ENCODE measurements at places on chromosomes 13 and 19.

- DNase-seq = peak; percentile 74
Observed at GRCh38 chr19:54905803-54906511, at the start of gene NCR1. Gene NCR1, plus strand, starts transcription at chr19:54906148. Its CDS starts 40 bp downstream, at chr19:54906188.

DNA sequence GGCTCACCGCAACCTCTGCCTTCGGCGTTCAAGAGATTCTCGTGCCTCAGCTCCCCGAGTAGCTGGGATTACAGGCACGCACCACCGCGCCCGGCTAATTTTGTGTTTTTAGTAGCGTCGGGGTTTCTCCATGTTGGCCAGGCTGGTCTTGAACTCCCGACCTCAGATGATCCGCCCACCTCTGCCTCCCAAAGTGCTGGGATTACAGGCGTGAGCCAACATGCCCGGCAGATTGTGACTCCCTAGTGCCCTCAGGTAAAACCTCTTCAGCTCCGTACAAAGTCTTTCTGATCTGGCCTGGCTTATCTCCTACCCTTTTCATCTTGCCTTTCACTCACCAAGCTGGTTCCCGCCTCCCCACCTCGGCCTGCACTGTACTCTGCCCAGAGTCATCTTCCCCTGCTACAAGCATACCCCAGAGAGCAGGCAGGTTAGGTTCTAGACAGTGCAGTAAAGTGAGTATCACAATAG is 15.0 kb downstream of the BICRA start:
- DNase-seq = no peak

GRCh38 chr19:35069696-35070095 is 28.2 kb downstream of the HPN start:
- DNase-seq = peak; percentile 37

DNA sequence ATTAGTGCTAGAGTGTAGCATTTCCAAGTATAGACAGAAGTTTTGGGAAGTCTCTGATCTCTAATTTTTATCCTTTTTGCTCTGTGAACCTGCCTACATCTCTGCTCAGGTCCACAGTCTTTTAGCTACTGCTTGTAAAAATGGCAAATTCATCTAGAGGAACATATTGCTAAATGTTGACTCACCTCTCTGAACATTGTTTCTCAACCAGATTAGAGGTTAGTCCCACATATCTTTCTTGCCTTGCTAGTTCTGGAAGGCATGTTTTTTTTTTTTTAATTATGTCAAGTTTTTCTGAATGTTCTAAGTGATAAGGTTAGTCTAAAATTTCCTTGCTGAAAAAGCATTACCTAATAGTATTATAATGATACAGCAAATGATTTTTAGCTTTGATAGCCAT is 2889.6 kb upstream of the PCDH20 start:
- DNase-seq = no peak

- DNase-seq = no peak
Observed at GRCh38 chr19:50647879-50648615, 1.2 kb upstream of the C19orf81 start.

DNA sequence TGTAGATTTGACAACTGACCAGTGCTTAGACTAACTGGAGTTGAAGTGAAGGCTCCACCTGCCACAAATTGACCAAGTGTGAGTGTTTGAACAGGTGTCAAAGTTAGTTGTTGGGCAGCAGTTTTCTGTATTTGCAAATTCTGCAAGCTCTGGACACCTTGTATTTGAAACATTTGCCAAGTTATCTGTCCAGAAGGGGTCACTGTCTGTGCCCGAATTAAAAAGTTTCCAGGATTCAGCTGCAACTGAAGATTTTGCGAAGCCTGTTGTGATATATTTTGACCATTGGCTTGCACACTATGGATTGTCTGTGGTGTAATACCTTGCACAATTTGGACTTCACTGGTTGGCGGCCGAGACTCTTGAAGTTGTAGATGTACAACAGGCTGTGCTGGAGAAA is 1690.7 kb downstream of the SLITRK5 start:
- DNase-seq = peak; percentile 17

DNA sequence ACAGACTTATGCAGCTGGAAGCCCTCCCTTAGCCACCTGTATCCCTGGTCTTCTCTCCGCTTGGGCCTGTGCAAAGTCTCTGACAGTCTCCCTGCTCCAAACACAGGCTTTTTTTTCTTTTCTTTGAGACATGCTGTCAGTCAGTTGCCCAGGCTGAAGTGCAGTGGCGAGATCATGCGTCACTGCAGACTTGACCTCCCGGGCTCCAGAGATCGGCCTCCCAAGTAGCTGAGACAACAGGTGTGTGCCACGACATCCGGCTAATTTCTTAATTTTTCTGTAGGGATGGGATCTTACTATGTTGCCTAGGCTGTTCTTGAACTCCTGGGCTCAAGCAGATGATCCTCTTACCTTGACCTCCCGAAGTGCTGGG is 1.6 kb downstream of the MZF1 start:
- no peak for DNase-seq

GRCh38 chr13:91236182-91236581 is 111.3 kb upstream of the MIR17HG start:
- DNase-seq = no peak

DNA sequence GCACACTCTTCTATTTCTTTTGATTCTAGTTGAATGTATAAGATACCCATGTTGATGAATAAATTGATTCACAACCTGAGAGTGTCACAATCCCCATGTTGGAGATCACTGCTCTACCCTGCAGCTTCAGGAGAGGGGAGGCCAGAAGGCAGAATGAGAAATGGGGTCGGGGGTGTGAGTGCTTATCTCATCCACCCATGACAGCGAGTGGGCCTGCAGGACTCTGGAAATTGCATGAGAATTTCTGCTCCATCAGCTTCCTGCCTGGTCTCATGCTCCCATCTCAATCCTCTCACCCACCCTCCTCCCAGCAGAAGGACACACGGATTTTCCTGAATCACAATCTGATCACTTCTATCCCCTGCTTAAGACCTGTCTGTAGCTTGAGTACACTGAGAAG is 22.9 kb upstream of the IGFL1 start:
- no peak for DNase-seq

- DNase-seq = no peak
Observed at GRCh38 chr13:111614009-111614408, 293.6 kb downstream of the TEX29 start.

DNA sequence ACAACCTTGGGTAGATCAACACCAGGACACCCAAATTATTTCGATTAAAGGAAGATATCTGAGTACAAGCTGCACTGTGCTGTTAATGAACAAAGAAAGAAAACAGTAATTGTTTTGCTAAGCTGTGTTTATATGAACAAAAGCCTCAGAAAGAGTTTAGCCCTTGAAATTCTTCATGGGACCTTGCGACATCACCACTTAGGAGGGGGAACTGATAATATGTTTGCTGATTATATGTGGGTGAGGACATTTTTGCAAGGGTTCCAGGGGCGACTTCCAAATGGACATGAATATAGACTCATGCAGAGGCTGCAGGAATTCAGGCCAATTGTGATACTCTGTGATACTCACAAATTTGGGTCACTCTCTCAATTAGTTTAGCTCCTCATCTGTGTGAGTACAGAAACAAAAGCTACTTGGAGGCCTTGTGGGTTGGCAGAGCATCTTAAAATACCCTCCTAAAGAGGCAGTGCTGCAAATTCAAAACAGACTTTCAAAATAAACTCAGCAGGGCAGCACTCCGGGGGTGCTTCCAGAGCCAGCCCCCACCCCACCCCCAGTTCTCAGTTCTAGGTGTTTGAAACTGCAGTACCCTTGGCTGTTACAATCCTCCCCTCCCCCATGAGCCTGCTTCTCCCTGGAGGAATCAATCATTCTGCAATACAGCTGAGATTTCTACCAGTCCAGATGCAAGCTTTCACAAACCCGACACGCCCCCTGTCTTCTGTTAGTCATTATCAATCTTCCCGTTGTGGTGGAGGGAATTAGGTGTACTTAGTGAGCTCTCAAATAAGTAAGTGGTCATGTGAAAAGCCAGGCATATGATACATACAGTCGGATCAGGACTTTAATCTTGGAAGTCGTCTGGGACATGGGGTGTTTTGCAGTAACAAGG is 97.0 kb upstream of the MBNL2 start:
- no peak for DNase-seq

DNA sequence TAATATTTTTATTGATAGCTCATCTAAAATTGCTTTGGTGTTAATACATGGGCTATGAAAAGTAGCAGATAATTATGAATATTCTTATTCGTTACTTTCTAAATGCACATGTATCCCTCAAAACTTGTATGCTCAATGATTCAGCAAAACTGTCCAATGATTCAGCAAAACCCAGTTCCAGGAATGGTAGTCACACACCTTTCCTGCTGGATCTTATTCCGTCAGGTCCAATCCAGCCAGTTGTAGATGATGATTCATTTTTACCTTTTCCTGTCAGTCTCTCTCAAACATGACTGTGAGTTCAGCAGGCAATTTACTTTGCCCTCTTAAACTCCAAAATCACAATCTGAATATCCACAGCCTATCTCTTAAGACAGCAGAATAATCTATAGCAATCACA is 1082.6 kb downstream of the EFNB2 start:
- DNase-seq = no peak

- DNase-seq = peak; percentile 69
Observed at GRCh38 chr19:45468803-45469131, 971 bp downstream of the FOSB start.

GRCh38 chr13:23599083-23599925 is 29.1 kb downstream of the TNFRSF19 start:
- DNase-seq = no peak

- no peak for DNase-seq
Observed at GRCh38 chr13:21181671-21182070, 5.2 kb downstream of the MRPL57 start.

GRCh38 chr13:32316028-32316339 is 676 bp downstream of the BRCA2 start:
- DNase-seq = no peak

GRCh38 chr13:97121894-97122293 is 100.2 kb upstream of the MBNL2 start:
- DNase-seq = no peak

DNA sequence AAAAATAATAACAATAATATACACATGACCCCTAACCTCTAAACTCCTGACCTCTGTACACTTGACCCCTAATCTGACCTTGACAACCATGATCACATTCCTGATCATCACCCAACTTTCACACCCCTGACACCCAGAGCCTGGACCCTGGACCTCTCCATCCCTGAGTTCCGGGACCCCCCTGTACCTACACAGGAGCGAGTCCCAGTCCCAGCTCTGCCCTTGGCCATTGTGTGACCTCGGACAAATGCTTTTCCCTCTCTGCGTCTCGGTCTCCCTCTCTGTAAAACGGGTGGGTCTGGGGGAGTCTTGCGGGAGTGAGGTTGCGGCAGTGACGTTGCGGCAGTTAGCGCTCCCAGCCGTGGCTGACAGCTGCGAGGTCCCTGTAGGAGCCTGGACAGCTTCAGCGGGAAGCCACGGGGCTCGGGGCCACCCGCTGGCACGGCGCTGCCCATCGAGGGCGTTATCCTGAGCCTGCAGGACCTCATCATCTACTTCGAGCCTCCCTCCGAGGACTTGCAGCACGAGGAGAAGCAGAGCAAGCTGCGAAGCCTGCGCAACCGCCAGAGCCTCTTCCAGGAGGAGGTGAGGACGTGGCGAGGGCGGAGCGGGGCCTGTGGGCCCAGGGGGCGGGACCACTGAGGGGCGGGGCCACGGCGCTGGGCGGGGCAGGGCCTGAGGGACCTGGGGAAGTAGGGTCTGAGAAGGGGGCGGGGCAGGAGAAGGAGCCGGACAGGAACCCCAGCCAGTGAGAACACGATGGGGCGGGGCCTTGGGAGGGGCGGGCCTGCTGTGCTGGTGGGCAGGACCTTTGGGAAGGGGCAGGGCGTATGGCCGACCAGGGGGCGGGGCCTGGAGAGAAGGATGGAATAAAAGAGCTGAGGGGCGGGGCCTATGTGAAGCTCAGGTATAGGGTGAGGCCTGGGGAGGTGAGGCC is 19.2 kb downstream of the RYR1 start:
- peak; percentile 65 for DNase-seq

DNA sequence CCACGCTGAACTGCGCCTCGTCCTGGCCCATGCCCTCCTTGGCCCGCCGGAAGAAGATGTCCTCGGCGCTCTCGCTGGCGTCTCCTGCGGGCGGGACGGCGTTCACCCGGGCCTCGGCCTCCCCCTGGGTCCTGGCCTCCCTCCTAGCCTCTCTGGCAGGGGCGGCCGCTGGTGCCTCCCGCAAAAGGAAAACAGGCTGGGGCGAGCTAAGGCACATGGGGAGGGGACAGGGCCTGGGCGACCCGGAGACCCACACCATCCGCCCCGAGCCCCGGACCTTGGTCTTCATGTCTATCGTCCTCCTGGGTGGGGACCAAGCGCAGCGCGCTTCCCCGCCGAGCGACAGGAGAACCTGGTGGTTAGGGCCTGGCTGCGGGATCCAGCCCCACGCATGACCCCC is 5.7 kb upstream of the TBXA2R start:
- DNase-seq = no peak

GRCh38 chr19:43651758-43652545 is 12.3 kb upstream of the CADM4 start:
- DNase-seq = peak; percentile 91
